ENCODE measurements at places on chromosomes 1 and 21.

DNA sequence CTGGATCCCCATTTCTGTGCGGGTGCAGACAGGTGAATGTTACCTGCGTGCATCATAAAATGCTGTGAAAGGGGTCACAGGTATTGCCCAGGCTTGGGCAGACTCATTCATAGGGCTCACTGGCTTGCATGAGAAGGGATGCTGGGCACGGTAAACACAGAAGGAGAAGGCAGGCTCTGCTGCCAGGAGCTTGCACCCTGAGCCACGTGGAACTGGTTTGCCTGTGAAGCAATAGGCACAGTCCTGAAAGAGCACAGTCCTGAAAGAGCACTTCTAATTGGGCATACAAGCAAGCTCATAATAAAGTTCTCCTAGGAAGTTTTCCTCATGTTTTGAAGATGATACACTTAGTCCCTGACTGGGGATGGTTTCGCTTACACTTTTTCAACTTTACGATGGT, 40.9 kb downstream of the GALNT2 start:
- DNase-seq: no peak

DNA sequence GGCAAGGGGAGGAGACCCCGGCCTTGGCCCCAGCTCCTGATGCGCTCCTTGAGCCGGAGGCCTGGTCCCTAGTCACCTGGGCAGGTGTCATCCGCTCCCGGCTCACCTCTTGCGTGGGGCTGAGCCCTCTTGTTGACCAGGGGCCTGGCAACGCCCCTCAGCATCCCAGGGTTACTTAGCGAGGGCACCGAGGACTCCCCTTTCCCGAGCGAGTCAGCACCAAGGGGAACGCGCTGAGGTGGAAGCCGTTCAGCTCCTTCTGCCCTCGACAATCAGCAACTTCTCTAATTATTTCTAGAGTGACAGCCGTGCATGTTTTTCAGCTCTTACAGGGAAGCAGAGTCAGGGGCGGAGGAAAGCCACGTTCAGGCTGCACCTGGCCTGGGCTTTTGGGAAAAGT, 522 bp downstream of the SLC45A1 start:
- DNase-seq: no peak

- no peak for DNase-seq
Measured at GRCh38 chr1:176193023-176193422, 14.1 kb downstream of the COP1 start.

DNA sequence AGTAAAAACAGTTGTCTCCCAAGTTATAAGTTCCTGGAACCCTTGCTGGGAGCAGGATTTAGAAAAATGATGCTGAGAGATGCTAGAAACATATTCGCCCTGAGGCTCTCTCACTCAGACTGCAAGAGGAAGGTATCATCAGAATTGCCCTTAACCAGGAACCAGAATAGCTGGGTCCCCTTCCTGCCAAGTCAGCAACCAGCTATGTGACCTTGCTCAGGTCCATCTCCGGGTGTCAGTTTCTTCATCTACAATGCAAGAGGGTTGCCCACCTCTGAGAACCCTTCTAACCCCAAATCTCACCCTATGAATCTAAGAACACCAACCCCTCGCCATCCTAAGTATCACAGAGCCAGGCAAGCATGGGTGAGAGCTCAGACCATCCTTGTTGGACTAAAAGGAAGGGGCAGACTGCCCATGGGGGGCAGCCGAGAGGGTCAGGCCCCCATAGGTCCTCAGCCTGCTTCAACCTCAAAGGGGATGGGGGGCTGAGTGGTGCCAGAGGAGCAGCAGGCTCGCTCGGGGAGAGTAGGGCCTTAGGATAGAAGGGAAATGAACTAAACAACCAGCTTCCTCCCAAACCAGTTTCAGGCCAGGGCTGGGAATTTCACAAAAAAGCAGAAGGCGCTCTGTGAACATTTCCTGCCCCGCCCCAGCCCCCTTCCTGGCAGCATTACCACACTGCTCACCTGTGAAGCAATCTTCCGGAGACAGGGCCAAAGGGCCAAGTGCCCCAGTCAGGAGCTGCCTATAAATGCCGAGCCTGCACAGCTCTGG, 390 bp upstream of the S100A9 start:
- no peak for DNase-seq

DNA sequence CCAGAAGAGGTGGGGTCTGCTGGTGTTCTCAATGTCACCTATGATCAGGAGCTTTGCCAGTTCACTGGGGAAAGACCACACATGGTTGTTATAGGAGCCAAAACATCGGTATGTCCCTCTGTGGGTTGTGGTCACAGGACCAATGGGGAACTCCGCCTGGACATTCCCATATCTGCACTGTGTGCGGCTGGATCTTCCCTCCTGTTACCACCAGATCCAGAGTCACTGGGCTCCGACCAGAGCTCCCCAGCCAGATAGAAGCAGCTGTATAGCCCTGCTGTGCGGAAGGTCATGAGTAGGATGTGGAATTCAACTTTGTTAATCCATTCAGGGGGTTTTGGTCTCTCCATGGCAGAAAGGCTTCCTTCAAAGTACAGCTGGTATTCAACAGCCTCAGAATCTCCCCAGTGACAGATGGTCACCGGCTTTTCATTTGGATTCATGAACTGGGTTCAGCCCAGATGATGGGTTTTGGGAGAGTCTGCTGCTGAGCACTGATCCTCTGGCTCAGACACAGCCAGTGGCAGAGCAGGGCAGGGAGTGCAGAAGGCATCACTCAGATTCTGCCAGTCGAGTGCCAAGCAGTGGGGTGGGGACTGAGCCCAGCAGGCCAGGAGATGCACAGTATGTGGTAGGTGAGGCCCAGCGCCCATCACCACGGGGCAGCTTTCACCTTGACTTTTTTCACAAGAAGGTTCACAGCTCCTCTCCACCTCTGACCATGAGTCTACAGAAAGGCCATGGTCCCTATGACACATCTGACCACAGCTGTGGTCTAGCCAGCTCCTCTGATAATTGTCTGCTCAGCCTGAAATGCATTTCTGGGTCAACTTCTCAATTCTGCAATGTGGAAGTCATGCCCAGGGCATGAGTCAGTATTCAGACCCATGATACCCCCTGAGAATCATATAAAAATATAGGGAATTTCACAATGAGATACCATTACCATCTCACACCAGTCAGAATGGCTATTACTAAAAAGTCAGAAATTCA, 2.9 kb upstream of the SHCBP1L start:
- peak; percentile 39 for DNase-seq

- no peak for DNase-seq
Measured at GRCh38 chr1:1291023-1291528, 10.8 kb downstream of the SCNN1D start.

DNA sequence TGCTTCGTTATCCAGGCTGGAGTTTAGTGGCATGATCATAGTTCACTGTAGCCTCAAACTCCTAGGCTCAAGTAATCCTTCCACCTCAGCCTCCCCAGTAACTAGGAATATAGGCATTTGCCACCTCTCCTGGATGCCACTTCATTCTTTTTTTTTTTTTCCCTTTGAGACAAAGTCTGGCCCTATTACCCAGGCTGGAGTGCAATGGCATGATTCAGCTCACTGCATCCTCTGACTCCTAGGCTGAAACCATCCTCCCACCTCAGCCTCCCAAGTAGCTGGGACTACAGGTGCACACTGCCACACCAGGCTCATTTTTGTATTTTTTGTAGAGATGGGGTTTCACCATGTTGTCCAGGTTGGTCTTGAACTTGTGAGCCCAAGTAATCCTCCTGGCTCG, 19.3 kb downstream of the OSBPL9 start:
- DNase-seq: no peak

DNA sequence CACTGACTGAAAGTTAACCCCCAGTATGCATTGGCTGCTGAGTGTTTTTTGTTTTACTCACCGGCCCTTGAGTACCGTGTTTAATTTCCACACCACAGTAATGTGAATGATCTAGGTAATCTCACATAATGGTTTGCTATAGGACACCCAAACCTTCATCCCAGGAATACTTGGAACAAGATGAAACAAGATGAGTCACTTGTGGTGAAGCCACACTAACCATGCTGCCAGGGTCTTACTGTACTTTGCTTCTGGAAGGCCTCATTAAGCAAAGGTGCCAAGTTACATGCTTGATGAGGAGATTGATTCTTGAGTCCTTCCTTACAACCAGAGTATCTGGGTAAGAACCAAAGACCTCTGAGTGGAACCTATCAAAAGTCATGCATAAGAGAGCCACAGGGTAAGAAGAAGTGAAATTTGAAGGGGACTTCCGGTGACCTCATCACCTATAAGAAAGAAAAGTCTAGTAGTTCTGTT, 163.3 kb downstream of the NRIP1 start:
- no peak for DNase-seq

Measured in tongue (tissue), 3 donors.